Lung microvascular endothelial cell (primary cell): ENCODE measurements at places on chromosomes 1 and 21.

- no peak for DNase-seq
Measured at GRCh38 chr1:168640182-168640581, 63.8 kb downstream of the XCL1 start.

- DNase-seq, result no peak
Measured at GRCh38 chr1:201848230-201848629, 19.3 kb downstream of the IPO9 start.

GRCh38 chr1:101065575-101065974, 40.0 kb upstream of the DPH5 start:
- no peak for DNase-seq

DNA sequence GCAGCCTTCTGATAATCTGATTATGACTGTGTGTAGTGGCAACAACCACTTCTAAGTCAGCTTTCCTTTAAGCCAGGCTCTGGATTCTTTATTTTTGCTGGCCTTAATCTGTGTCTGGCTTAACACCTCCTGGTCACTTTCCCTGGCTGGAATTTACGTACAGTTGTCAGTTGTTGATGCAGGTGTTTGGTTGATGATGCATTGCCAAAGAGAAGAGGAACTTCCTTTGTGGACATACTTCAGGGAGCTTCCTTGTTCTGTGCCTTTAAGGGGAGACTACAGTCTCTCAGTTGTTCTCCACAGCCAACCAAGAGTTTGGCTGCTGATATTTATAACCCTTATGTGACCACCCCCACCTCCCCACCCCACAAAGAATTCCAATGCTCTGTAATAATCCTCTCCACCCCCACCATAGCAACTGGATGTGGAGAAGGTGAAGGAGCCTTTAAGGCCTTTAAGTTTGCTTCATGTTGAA, 96.0 kb upstream of the BMP8A start:
- peak; percentile 49 for DNase-seq

DNA sequence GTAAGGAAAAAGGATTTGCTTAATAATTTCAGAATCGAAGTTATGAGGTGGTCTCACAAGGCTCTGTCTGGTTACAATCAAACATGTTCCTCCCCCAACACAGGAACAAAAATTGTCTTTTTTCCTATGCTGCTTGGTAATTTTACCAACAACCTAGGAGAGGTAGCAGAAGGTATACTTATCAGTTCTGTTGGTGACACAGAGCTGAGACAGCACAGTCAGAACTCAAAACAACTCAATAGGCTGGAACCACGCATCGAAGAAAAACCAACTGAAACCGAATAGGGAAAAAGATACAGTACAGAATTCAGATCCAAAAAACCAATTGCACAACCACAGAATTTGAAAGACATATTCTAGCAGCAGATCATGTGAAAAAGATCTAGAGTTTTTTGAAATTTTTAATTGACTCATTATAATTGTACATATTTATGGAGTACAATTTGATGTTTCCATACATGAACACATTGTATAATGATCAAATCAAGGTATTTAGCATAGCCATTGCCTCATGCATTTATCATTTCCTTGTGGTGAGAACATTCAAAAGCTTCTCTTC, 3.8 kb downstream of the G0S2 start:
- DNase-seq, result no peak

GRCh38 chr21:42913476-42913875, 12.0 kb downstream of the ERVH48-1 start:
- DNase-seq, result no peak

DNA sequence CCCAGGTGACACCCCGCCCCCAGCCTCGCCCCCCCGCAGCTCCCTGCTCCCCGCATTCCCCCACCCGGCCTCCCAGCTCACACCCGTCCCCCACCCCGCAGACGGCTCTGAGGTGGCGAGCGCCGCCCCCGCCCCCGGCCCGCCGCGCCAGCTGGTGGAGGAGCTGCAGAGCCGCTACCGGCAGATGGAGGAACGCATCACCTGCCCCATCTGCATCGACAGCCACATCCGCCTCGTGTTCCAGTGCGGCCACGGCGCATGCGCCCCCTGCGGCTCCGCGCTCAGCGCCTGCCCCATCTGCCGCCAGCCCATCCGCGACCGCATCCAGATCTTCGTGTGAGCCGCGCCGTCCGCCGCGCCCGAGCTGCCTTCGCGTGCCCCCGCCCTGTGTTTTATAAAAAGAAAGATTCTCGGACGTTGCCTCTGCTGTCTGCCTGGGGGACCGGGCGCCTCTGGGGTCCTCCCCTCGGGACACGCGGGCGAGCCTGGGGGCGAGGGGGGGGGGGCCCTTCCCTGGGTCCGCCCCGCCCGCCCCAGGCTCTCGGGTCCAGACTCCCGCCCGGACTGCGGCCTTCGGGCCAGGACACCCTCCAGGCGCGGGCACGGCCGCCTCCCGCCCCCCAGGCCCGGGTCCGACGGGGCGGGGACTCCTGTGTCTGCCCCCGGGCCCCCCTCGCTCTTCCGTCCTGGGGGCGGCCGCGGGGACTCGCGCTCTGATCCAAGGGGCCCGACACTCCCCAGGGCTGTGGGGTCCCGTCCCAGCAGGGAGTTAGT, 1.6 kb upstream of the MMP23B start:
- peak; percentile 82 for DNase-seq

DNA sequence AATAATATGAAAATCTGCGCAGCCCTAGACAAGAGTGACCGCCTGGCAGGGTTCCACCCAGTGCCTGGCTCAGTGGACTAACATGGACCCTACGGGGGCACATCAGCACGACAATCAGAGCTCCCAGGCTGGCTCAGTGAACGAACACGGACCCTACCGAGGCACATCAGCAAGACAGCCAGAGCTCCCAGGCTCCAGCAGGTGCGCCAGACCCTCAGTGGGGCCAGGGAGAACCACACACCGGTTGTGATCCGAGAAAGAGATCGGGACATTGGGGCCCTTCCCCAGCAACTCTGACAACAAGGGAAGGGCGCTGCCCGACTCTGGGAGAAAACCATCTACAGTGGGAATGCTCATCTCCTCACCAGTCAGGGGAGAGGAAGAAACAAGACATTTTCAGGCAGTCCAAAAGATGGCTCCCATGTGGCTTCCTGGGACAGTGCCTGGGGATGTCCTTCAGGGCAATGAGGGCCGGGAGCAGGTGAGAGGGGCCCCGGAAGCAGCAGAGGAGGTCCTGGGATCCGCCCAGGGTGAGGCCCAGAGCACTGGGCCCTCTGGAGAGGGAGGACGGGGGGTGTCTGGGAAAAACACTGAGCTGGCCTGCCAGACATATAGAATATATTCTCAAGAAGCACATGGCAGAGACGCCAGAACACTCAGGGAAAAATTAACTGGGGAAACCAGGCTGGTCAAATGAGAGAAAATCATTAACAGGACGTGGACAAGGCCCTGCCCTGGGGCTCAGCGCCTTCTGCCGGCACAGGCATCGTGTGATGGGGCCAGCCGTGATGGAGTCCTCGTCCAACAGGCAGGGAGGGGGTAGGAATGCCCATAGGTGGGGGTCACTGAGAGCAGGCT, 4.8 kb downstream of the ARHGEF16 start:
- no peak for DNase-seq

GRCh38 chr1:113786069-113786468, 26.2 kb downstream of the RSBN1 start:
- DNase-seq, result no peak

GRCh38 chr21:14519000-14519399, 27.1 kb downstream of the SAMSN1 start:
- DNase-seq, result no peak

GRCh38 chr1:222823695-222824094, 8.9 kb downstream of the DISP1 start:
- DNase-seq, result no peak

GRCh38 chr1:87464022-87464490, 135.4 kb downstream of the LMO4 start:
- DNase-seq, result no peak

- DNase-seq, result no peak
Measured at GRCh38 chr1:205186191-205186590, 25.3 kb downstream of the DSTYK start.

- no peak for DNase-seq
Measured at GRCh38 chr1:33930346-33931110, 66.6 kb downstream of the HMGB4 start.

DNA sequence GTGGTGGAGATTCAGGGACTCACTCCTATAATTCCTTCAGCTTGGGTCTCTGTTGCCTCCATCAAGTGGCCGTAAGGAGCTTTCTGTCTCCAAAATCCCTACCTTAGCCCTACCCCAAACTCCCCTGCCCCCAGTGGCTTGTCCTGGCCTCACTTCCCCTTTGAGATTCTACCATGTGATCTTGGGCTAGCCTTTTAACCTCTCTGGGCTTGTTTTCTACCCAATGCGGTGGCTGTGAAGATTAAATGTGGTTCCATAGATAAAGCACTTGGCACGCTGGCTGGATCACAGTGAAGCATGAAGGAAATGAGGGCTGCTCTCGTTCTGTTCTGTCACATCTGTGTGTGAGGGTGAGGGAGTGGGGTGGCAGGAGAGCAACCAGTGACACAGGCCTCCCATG, 43.6 kb downstream of the FAAH start:
- no peak for DNase-seq

GRCh38 chr1:211082824-211083223, 51.1 kb downstream of the KCNH1 start:
- DNase-seq, result no peak

- DNase-seq, result no peak
Measured at GRCh38 chr1:19477284-19478249, 7.8 kb downstream of the CAPZB start.

DNA sequence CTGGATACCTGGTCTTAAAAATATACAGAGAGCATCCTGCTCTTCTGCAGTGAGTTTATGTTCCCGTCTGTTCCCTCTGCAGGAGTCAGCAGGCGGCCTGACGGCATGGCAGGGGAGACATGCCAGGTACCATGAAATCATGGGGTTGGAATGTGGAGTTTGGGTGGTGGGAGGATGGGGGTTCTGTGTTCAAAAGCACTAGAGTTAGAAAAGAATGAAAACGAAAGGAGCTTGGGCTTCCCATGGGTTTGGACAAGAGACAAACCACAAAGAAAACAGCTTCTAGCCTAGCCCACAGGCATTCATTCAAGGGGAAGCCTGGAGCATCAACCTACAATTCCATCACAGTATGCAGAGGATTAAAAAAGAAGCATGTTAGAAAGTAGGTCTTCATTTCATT, 59.9 kb downstream of the WARS2 start:
- DNase-seq, result peak; percentile 22

- peak; percentile 52 for DNase-seq
Measured at GRCh38 chr1:33234131-33234530, 22.2 kb upstream of the ZNF362 start.

DNA sequence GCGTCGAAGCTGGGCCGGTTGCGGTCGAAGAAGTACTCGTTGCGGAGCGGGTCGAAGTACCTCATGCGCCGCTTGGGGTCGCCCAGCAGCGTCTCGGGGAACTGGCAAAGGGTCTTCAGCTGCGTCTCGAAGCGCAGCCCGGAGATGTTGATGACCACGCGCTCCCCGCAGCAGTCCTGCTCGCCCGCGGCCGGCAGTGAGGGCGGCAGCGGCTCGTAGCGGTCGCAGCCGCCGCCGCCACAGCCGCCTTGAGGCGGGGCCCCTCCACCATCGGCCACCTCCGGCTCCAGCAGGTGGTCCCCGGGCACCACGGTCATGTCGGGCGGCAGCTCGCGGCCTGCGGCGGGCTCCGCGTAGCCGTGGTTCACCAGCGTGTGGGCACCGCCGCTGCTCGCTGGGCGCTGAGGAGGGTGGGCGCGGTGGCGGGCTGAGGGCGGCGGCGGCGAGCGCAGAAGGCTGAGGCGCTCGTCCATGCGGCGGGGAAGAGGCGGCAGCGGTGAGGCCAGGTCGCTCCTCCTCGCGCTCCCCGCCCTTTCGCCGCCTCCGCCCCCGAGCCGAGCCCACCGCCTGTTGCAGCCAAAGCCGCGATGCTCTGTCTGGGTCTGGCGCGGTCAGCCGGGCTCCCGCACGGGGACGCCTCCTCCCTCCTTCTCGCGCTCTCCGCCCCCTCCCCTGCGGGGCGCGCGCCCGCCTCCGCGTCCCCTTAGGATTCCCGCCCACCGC, at the start of gene KCNA3:
TSS of gene KCNA3 (minus strand) at position 604 of the 723 bp plus-strand sequence. CDS start at position 473, 131 bp downstream.
- DNase-seq, result no peak

GRCh38 chr21:42735944-42736343, 82.5 kb downstream of the PDE9A start:
- no peak for DNase-seq

- no peak for DNase-seq
Measured at GRCh38 chr1:66416295-66416694, 117.7 kb upstream of the SGIP1 start.

GRCh38 chr21:46474382-46474781, 15.7 kb downstream of the DIP2A start:
- no peak for DNase-seq

DNA sequence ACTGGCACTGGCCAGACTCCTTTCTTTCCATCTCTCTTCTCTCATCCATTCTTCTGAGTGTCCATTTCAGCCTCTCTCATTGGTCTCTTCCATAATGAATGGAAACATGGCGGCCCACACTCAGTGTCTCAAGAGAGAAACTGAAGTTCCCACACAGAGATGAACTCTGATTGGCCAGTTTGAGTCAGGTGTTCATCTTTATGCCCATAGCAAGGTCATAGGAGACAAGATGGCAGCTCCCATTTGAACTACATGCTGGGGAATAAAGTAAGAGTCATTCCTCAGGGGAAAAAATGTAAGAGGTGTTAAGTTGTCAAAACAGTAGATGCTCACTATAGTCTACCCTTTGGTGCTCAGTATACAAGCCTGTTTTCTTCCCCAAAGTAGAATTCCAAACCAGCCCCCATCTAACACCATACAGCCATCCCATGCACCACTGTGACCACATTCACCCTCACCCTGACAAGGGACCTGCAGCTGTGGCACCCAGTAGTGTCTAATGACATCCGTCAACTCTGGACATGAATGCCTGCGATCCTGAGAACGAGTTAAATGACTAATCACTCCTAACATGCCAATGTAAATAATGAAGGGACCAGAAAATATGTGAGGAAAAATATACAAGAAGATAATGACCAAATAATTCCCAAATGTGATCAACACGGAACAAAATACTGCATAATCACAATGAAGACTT, 12.4 kb downstream of the CDA start:
- DNase-seq, result peak; percentile 70

DNA sequence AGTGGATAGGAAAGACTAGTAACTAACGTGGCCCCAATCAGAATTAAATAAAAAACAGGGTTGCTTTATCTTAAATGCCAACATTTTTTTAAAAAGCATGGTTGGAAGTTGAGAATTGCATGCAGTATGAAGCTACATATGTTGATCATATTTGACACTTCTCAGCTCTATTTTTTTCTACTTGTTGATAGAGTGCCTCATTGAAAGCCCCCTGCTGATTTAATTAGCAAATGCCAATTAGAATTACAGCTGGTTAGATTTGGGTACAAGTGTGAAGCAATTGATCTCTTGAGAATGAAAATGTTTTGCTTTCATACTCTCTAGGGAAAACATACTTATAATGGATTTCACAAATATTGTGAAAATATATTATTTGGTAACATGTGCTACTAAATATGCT, 40.5 kb downstream of the CHD1L start:
- DNase-seq, result no peak
